ENCODE measurements at places on chromosomes 7 and 10.

- DNase-seq = no peak
Measured at GRCh38 chr10:118403967-118404366, 61.8 kb upstream of the FAM204A start.

DNA sequence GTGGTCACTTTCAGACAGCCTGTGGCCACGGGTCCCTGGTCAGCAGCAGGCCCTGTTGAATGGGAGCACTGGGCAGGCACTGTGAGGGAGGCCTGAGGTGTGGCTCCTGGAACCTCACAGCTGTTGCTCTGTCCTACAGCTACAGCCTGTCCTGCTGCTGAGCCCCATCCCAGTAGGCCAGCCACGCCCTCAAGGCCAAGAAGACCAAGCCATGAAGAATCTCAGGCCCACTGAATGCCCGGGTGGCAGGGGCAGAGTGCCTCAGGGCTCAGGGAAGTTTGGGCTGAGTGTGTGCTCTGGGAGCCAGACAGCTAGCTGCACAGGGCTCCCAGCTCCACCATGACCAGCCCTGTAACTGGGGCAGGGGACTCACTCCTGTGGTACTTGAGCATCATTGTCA is 363.5 kb upstream of the NUPR2 start:
- no peak for DNase-seq

DNA sequence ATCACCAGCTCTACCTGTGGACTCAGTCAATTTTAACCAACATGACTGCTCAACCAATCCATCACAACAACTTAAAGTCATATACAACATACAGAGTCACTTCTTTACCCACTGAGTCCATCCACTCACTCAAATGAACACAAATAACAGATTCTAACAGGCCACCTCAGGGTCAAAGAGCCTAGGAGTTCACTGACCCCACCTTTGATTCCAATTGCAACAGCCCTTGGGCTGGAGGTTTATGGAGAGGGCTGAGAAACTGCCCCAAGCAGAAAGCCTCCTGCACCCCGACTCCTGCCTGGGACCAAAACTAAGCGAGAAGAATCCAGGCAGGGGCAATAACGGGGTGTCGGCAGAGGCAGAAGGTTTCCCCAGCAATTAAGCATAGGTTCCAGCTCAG is 263.8 kb downstream of the PARD3 start:
- no peak for DNase-seq

DNA sequence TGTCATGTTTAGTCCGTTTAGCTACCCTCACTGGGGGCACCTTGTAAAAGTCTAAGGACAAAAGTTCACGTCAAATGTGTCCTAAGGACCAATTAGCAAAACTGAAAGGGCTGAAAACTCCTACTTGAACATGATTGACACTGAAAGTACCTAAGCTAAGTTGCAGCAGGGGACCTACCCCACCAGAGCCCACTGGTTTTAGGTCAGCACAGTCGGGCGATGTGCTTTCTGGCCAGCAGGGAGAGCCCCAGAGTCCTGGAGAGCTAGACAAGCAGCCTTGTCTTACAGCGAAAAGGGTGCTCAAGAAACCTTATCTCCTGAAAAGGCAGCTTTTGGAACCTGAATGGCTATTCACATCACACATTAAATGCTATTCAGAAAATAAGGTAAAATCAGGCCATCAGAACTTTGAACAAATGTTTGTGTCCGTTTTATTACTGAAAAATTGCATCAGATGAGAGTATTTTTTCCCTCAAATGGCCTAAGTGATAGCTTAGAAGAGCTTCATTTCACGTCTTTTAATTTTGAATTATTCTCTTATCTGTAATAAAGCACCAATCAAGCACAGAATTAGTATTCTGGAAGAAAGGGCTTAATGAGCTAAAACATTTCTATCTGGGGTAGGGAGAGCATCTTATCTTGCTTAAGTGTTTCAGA is 52.2 kb upstream of the MKI67 start:
- peak; percentile 25 for DNase-seq

DNA sequence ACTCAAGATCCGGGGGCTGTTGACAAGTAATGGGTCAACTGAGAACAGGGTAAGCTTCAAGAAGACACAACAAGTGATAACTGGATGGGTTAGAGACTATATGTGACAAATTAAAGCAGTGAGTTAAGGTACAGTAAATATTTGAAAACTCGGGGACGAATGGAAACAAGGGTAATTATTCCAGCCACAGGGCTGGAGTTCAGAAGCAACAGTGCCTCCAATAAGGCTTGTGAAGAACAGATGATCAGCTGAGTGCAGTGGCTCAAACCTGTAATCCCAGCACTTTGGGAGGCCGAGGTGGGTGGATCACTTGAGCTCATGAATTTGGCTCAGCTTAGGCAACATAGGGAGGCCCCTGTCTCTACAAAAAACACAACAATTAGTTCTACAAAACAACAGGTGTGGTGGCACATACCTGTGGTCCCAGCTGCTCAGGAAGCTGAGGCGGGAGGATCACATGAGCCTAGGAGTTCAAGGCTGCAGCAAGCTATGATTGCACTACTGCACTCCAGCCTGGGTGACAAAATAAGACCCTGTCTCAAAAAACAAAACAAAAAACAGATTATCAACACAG is 20.5 kb upstream of the DLD start:
- DNase-seq = no peak

DNA sequence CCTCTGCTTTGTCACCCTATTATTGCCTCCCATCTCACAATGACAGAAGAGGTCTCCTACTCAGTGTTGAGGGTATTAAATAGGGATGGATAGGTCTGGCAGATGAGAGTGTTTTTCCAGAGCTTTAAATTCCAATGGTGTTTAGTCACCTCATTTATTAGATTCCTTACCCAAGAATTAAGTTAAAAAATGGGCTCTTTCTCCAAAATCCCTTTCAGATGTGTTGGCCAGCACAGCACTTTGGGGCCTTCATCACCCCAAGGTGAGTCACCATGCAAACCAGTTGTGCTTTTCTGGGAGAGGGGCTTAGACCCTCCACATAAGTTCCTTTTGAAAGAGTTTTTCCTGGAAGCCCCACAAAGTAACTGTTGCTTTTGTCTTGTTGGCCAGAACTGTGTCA is 78.4 kb downstream of the CYP26A1 start:
- peak; percentile 79 for DNase-seq

GRCh38 chr10:48535416-48536155 is 69.3 kb downstream of the ARHGAP22 start:
- DNase-seq = no peak

DNA sequence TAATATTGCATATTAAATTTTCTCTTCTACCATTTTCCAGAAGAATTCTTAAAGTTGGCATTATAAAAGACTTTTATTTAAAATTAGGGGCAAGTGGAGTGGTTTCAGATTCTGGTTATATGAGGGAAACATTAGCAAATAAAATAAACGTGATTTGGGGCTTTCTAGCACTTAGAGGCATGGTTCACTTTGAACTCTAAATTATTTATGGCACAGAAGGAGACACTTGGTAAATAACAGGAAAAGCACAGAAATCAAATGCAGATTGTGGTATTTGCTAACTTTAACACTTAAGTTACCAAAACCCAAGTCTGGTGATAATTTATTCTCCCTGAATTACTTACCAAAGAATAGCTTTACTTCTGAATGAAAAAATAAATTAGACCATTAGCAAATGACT is 134.5 kb upstream of the ETV1 start:
- DNase-seq = no peak

DNA sequence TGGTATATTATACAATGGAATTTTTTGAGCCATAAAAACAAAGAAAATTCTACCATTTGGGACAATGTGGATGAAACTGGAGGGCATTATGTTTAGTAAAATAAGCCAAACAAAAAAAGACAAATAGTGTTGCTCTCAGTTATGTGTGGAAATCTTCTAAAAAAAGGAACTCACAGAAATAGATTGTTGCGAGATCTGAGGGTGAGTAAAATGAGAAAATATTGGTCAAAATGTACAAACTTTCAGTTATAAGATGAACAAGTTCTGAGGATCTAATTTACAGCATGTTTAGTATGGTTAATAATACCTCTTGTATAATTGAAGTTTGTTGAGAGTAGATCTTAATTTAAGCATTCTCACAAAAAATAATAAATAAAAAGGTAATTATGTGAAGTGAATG is 291.2 kb downstream of the KIF20B start:
- no peak for DNase-seq

- DNase-seq = peak; percentile 88
Measured at GRCh38 chr7:44621034-44621749, 14.8 kb downstream of the OGDH start.

- DNase-seq = peak; percentile 18
Measured at GRCh38 chr10:21976739-21977138, 26.8 kb downstream of the DNAJC1 start.

DNA sequence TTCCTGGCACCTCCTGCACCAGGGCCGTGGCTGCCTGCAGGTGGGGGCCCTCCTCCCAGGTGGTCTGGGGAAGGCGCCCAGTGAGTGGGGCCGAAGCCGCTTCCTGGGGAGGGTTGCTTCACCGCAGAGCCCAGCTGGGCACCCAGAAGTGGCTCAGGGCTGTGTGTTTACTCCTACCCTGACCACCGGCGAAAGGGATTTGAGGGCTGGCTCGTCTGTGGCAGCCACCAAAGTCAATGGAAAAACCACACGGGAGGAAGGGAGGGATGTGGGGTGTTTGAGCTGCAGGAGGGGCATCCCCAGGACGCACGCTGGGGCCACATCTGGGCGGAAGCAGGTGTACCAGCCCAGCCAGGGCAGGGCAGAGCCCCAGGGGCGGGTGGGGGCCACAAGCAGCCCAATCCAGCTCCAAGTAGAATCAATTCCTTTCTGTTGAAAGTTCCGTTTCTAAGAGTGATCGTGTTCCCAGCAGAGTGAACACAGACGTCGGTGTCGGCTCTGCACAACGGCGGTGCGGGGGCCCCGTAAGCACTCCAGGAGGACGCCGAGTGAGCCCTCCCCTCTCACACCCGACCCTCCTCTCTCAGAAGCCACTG is 69.9 kb downstream of the FOXL3 start:
- no peak for DNase-seq

DNA sequence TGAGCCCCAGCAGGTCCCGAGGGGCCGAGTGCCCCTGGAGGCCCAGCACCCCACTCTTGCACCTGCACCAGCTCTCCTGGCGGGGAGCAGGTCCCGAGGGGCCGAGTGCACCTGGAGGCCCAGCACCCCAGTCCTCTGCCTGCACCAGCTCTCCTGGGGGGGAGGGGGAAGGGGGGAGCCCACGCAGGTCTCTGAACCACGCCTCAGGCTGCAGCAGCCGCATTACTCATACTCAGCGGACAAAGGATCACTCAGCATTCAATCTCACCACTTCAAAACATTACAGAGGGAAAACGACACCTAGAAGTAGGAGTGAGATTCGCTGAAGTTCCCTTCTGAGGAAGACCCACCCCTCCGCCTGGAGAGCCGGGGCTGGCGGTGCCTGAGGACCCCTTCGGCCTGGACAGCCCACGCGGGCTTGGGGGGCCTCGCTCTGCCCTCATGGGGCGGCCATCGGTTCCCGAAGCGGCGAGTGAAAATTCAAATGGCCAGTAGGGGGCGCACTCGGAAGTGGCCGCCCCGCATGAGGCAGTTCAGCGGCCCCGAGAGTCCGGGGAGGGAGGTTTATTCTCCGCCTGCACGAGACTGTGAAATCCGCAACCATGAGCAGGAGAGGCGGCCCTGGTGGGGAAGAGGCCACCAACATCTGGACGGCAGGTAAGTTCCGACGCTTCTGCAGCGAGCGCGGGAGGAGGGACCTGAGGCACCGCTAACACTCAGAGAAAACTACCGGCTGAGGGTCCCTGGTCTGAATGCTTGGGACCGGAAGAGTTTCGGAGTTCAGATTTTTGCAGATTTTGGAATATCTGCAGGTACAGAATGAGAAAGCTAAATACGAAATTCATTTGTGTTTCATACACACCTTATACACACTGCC is 1.1 kb upstream of the GPER1 start:
- DNase-seq = peak; percentile 76

DNA sequence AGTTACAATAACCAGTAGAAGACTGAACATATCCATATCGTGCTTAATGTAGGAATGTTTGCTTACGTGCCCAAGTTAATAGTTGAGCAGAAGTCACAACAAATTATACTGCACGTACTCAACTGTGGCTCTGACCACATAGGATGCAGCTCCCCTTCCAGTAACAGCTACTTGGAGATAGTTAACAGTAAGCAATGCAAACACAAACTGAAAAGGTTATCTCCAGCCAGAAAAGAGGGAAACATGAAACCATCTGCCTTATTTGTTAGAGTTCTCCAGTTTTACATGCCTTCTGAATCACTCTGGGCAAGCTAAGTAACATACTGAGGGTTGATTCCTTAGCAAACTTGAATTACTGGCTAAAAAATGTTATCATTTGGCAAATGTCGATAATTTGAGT is 9.8 kb downstream of the DHX32 start:
- DNase-seq = no peak

DNA sequence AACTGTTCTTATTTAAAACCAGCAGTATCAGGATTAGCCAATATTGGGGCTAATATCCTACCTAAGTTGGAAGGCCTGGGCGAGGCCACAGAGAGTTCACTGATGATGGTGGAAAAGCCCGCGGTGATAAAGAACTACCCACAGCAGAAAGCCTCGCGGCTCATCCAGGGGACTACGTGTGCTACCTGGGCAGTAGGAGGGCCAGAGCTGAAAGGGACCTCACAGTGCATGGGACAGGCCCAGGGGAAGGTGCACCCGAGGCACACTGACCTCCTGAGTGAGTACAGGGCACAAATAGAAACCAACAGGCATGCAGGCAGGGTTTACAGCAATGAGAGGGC is 1.4 kb downstream of the WDR86 start:
- DNase-seq = no peak

- DNase-seq = no peak
Measured at GRCh38 chr7:29866490-29866930, 60.2 kb downstream of the WIPF3 start.

DNA sequence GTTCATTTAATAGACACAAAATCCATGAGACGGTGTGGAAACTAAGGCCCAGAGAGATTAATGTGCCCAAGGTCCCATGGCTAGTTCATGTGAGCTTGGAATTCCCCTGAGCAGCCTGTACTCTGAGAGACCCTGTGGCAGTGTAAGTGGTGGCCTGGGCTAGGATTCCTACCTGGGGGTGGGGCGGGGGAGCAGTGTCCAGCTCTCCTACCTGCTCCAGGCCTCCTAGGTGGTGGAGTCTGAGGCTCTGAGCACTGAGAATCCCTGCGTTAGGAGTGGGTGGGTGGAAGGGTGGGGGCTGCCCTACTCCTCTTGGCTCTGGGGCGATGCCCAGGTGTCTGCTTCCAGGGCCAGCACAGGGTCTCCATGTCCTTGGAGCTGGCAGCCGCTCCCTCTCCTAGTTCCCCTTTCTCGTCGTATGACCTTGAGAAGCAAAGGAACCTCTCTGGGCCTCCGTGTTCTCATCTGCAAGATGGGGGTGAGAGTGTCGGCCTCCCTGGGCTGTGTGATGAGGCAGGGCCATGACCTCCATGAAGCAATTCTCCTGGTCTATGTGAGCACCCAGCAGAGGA is 2.5 kb downstream of the SNCG start:
- DNase-seq = no peak

- DNase-seq = no peak
Measured at GRCh38 chr10:129937351-129937751, 26.7 kb downstream of the EBF3 start.

Measured in ELR (cell line).